Stimulated activated CD8-positive, alpha-beta memory T cell treated with anti-CD3 and anti-CD28 coated beads, Interleukin-4, amount 100 ng/mL, for 1 hour (primary cell): ENCODE measurements at places on chromosomes 4 and X.

DNA sequence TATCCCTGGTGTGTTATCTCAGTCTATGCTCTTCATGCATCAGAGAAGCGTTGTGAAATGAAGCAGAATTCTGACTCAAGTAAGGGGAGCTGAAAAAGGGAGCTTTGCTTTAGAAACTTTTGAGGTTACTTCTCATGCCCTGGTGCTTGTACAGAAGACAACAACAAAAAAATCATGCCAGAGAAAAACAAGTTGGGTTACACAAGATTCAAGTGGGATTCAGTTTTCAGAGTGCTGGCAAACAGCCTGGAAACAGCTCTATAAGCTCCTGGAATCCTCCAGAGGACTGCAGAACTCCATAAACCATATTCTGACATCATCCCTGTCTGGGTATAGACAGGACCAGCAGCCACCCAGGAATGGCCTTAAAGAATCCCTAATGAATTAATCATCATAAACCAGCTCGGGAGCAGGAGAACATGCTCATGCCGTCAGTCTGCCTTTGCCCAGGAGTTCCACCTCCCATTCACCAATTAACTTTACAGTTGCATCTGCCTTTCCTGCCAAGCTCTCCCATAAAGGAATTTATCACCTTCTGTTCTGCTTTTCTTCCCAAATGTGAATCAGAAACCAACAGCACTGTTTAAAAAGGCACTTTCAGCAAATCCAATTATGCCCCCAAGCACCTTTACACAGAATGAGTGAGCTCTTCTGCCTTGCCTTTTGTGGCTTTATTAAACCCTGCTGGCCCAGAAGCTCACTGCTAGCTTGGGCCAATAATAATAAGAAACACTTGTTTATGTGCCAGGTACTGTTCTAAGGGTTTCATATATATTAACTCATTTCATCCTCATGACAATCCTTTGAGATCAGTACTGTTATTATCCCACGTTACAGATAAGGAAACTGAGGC lies 54.5 kb upstream of the FBXW7 start:
- DNase-seq = no peak

GRCh38 chrX:17669458-17669857 lies 67.8 kb upstream of the SCML1 start:
- no peak for DNase-seq

GRCh38 chr4:138494931-138495330 lies 252.8 kb upstream of the SLC7A11 start:
- no peak for DNase-seq

DNA sequence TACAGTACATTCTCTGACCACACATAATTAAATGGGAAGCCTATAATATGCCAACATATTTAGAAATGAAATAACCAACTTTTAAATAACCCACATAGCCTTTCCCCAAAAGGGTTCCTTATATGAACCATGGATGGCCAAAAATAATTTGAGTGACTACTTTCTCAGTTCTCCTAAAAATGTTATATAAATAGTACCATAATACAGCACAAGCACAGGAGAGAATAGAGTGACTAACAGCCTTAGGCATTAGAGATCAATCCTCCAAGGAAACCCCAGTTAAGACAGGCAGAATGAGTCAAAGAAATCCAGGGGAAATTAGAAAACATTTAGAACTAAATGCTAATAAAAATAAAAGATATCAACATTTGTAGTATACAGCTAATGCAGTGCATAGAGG lies 50.2 kb downstream of the ANKRD17 start:
- DNase-seq = no peak

GRCh38 chr4:150268444-150268843 lies 190.2 kb downstream of the DCLK2 start:
- no peak for DNase-seq

DNA sequence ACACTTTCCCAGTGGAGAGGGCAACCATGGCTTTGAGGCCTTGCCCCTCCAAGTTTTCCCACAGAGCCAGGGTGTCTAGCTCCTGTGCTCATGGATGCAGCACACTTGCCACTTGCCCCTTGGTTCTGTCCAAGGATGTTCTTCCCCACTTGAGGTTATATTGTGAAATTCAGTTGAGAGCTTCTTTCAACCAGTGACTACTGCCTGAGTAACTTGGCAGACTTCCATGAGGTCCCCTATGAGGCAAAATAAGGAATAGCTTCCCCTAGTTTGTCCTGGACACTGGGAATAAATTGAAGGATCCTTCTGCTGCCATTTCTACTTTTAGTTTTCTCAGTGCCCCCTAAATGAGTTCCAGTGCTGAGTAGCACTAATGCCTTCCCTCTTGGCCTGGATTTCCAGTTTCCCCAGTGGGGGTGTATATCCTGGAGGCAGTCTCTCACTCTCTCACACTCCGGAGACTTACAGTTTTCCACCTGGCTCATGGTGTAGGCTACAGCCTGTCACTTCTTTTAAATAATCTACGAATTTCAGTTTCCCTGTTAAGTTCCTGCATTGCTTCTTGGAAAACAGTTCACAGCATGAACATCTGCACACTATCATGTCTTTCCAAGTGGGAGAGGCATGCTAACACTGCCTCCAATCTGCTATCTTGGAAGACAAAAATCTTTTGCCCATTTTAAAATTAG lies 36.4 kb upstream of the ADH4 start:
- no peak for DNase-seq

GRCh38 chrX:85851418-85851817 lies 195.9 kb downstream of the CHM start:
- no peak for DNase-seq

- no peak for DNase-seq
Measured at GRCh38 chrX:340641-341423, 22.2 kb upstream of the GTPBP6 start.

GRCh38 chrX:75642811-75643361 lies 120.0 kb upstream of the ZDHHC15 start:
- DNase-seq = no peak

- DNase-seq = no peak
Measured at GRCh38 chrX:54991706-54992105, 2.3 kb downstream of the PFKFB1 start.

DNA sequence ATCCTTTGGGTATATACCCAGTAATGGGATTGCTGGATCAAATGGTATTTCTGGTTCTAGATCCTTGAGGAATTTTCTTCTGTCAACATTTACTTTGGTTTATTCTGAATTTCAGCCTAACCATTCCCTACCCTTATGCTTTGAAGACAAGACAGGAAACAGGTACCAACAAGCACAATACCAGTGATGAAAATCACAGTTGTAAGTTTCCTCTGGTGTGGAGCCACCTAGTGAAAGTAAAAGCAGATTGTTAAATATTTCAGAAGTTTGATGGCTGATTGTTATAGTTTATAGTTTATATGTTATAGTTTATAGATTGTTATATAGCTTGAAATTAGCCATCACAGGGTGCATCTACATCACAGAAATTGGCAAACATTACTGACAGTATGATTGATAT lies 104.5 kb upstream of the AGA start:
- DNase-seq = no peak

DNA sequence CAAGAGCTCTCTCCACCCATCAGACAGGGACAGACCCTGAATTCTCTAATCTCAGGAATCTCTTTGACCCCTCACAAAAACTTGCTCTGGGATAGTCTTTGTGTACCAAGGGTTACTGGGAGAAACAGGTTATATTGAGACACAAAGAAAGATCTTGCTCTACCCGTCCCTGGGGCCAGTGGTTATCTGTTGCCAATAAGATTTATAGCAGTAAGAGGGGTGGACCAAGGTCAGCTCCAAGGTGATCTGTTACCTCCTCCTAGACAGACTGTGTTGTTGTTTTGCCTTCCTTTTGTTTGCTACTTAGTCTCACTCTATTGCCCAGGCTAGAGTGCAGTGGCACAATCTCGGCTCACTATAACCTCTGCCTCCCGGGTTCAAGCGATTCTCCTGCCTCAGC lies 16.3 kb upstream of the ATP6AP2 start:
- no peak for DNase-seq

- DNase-seq = no peak
Measured at GRCh38 chrX:18449236-18449635, 23.8 kb downstream of the CDKL5 start.

- no peak for DNase-seq
Measured at GRCh38 chr4:43990551-43990950, 458.1 kb downstream of the KCTD8 start.

DNA sequence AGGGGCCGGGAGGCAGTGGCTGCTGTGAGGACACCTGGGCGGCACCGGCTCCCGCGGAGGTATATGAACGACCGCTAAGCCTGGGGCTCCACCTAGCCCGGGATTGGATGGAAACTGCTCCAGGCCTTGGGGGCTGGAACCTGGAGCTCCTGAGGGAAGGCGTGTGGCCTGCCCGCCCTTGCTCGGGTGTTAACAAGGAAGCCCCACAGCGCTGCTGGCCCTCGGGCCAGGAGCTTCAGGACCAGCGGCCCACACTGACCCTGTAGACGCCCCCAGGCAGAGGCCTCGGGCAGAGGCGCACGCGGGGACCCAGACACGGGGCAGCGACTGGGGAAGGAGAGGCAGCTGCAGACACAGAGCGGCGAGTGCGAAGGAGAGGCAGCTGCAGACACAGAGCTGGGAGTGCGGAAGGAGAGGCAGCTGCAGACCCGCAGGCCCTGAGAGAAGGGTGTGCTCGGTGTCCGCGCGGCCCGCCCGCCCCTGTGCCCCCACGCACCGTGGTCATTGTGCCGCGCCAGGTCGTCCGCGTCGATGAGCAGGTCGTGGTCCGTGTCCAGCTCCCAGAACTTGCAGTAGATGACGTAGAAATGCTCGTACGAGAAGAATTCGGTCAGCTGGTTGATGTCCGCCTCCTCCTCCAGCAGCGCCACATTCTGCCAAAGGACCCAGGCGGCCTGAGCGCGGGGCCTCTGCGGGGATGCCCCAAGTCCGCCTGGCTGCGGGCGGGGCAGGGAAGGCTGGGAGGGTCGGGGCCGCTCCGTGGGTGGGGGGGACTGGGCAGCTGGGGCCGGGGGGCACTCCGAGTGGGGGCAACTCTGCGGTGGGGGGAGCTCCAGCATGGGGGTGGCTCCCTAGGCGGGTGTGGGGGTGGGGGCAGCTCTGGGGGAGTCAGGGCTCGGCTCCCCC lies 26.7 kb upstream of the GTPBP6 start:
- DNase-seq = no peak

GRCh38 chr4:141890279-141890678 lies 253.9 kb downstream of the IL15 start:
- no peak for DNase-seq

DNA sequence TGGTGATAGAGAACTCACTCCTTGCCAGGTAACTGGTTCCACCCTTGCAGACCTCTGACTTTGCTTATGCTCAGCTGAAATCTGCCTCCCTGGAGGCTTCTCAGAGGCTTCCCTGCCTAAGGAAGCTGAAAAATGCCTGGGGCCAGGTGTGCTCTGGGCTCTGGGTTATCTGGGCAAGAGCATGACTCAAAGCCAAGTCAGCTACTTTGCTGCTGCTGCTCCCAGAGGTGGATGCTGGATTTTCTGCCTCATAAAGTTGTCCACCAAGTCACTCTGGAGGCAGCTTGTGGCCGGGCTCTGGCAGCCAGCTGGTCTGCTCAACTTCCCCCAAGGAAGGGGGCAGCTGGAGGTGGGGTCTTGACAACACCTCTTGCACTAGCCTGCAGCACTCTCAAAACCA lies 132.7 kb downstream of the PJA1 start:
- DNase-seq = no peak
